HCT116 (cell line): ENCODE measurements at places on chromosomes 16 and 17.
A peak's percentile ranks its signal among the peaks of the same experiment; 100 is the strongest.

DNA sequence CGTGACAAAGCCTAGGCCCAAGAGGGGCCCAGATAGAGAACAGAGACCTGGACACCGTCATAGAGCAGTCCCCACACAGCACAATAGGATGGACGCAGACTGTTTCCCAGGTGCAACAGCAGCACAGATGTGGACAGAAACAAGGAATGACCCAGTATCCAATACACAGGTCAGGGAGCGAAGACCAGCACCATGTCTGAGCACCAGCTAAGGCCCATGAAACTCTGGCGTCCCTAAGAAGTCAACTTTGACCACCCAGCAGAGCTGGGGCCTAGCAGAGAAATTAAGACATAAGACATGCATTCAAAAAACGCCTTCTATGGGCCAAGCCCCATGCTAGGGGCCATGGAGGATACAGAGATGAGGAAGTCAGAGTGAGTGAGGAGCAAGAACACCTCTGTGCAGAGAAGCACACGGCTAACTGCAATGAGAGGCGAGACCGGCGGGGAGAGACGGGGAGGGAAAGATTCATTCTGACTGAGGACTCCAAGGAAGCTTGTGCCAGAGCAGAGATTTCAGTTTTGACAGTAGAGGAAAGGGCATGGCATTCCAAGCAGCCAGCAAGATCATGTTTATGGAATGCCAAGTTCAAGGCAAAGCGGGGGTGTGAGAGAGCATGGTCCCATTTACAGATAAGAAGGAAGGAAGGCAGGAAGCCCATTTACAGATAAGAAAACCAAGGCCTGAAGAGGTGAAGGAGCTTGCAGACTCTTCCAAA, 50.8 kb downstream of the PITPNM3 start:
- no peak for DNase-seq
- H3K27me3 ChIP-seq, result no peaks in the 10 kb centered on the region
- no peak overlapping the region for H3K4me3 ChIP-seq
- no peaks in the 10 kb centered on the region for H3K36me3 ChIP-seq
- H3K4me1 ChIP-seq, result peaks cover 54% of the 10 kb centered on the region

DNA sequence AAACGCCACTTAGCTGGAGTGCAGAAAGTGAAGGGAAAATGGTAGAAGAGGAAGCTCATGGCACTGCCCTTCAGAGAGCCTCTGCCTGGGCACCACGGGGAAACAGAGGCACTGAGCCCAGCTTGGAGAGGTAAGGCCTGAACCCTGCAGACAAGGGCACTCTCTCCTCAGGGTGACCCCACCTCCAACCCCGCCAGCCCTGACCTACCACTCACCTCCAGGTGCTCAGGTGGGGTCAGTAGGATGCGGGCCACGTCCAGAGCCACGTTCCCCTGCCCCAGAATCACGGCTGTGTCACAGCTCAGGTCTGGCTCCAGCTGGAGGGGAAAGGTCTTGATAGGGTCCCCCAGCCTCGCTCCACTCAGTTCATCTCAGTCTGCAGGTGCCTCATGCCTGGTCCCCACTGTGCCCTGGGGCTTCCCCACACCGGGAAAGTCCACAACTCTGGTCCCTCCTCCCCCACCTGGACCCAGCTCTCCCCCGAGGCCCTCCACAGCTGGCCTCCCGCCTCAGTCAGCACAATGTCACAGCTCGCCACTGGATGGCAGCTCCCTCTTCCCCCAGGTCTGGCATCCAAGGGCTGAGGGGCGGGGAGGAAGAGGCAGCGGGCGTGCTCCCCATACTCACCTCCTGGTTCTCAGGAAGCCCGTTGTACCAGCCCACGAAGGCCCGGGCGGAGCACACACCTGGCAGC, 6.0 kb upstream of the GRIN2C start:
- no peaks in the 10 kb centered on the region for H3K27me3 ChIP-seq
- peaks cover 15% of the 10 kb centered on the region; the same call in 1 of the 2 replicates for H3K36me3 ChIP-seq
- H3K4me3 ChIP-seq, result no peak overlapping the region
- H3K4me1 ChIP-seq, result peaks cover 16% of the 10 kb centered on the region; the same call in 1 of the 2 replicates
- peak overlapping the region; percentile 7 for H3K27ac ChIP-seq
- no peak for DNase-seq

GRCh38 chr16:67987460-67988160, 7.3 kb upstream of the DPEP3 start:
- no peak for DNase-seq
- H3K27ac ChIP-seq, result no peak overlapping the region
- no peaks in the 10 kb centered on the region for H3K27me3 ChIP-seq
- H3K4me1 ChIP-seq, result no peaks in the 10 kb centered on the region
- H3K4me3 ChIP-seq, result no peak overlapping the region
- H3K36me3 ChIP-seq, result no peaks in the 10 kb centered on the region

DNA sequence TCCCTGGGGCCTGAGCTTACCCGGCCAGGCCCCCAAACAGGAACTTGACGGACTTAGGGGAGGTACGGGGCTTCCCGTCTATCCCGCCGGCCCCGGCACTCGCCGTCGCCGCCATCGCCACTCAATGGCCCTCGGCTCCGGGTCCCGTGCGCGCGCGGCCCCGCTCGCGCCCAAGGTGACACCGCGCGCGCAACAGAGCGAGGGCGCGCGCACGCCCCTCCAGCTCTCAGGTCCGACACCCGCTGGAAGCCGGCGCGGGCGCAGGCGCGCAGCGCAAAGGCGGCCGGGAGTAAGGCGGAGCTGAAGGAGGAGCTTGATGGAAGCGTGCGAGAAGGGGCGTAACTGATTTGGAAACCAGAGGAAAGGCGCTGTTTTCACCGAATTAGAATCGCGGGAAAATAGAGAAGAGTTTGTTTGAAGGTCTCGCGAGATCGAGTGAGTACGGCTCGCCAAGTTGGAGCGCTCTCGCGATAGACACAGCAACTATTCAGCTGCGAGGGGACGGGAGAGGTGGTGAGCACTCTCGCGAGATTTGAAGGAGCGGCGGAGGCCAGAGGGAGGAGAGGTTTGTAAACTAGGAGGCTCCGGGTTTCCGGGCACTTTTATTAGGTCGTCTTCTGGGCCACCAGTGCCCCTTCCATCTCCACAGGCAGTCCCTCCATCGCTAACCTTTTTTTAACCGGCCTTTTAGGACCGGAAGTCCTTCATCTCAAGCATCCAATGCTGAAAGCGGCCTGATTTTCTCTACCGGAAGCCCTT, at the start of the genes RNF167 and SLC25A11:
RNF167 (plus strand) TSS at position 473 of the 759 bp plus-strand sequence. CDS start 642 bp downstream, outside the sequence.
SLC25A11 (minus strand) TSS at position 251 of the 759 bp plus-strand sequence; CDS start at position 115, 136 bp downstream.
- peaks cover 5% of the 10 kb centered on the region; the same call in 1 of the 2 replicates for H3K36me3 ChIP-seq
- H3K4me1 ChIP-seq, result peaks cover 10% of the 10 kb centered on the region
- DNase-seq, result peak; percentile 100
- no peaks in the 10 kb centered on the region for H3K27me3 ChIP-seq
- peak within 1 kb of the TSS; percentile 86 for H3K4me3 ChIP-seq

GRCh38 chr16:10995565-10995964, 51.2 kb downstream of the CLEC16A start:
- DNase-seq, result no peak
- H3K36me3 ChIP-seq, result 0 out of 2 replicates have a peak, but pooled peaks cover 3% of the 10 kb centered on the region
- H3K27me3 ChIP-seq, result no peaks in the 10 kb centered on the region
- peaks cover 34% of the 10 kb centered on the region for H3K4me1 ChIP-seq

- no peak for DNase-seq
- H3K27me3 ChIP-seq, result no peaks in the 10 kb centered on the region
- no peak overlapping the region for H3K4me3 ChIP-seq
- peaks cover 4% of the 10 kb centered on the region; the same call in 1 of the 2 replicates for H3K4me1 ChIP-seq
Measured at GRCh38 chr17:57556977-57557376, 188.1 kb downstream of the CCDC182 start.

DNA sequence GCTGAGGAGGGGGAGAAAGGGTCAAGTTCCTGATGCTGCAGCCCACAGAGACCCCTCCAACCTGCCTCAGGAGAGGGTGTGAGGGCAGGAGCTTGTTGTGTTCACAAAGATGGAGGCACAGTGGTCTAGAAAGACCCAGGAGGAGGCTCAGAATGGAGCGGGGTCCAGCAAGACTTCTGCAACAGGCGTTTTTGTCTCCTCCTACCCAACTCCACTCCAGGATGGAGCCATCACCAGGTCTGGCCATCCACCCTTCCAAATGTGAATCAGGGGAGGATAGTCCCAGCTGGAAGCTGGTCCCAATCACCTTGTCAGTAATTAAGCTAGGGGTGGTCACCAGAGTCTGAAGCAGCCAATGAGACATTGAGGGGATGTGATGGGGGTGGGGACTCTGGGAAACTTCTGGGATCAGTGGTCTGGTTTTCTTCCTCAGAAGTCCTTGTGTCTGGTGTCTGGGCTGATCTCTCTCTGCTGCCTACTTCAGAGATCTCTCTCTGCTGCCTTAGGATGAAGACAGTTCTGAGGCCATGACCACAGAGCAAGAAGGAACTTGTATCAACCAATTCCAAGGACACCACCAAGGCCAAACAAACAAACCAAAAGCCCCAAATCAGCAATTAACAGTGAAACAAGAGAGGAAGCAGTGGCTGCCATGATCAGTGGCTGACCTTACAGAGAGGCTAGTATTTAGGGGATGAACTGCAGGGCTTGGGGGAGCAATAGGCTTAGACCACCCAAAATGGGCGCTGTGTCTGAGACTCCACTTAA, 14.5 kb downstream of the CD300LB start:
- no peaks in the 10 kb centered on the region for H3K4me1 ChIP-seq
- H3K4me3 ChIP-seq, result no peak overlapping the region
- peaks cover under 1% of the 10 kb centered on the region; the same call in 1 of the 2 replicates for H3K27me3 ChIP-seq
- DNase-seq, result no peak
- no peak overlapping the region for H3K27ac ChIP-seq
- no peaks in the 10 kb centered on the region for H3K36me3 ChIP-seq

- no peak overlapping the region for H3K27ac ChIP-seq
- DNase-seq, result no peak
- no peaks in the 10 kb centered on the region for H3K27me3 ChIP-seq
- no peak overlapping the region for H3K4me3 ChIP-seq
- H3K4me1 ChIP-seq, result no peaks in the 10 kb centered on the region
Measured at GRCh38 chr17:60989846-60990245, 312.2 kb downstream of the BCAS3 start.

DNA sequence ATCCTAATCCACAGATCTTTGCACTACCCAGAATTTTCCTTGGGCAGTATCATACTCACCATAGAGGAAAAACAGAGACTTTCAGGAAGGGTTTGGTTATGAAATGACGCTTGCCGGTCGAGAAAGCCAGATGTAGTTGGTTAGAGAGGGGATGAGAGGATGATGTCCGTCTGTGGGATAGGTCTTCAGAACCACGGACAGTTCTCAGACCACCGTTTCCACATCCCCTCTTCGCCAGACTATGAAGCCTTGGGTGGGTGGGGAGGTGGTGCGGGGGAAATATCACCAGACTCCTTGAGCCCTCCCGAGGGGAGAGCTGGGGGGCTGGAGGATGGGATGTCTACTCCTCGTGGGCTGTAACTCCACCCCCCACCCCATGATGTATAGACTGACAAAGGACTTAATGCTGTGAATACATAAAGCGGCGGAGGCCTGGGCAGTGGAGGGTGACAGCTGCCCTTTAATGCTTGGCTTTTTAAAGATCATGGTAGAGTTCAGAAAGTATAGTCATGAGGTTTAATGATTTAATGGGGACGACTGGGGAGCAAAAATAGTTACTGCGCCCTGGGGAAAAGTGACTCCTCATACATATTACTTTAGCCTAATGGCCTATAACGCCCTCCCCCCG, 96.6 kb downstream of the MRM1 start:
- no peak for DNase-seq
- H3K4me3 ChIP-seq, result no peak overlapping the region
- no peaks in the 10 kb centered on the region for H3K4me1 ChIP-seq
- H3K36me3 ChIP-seq, result no peaks in the 10 kb centered on the region

DNA sequence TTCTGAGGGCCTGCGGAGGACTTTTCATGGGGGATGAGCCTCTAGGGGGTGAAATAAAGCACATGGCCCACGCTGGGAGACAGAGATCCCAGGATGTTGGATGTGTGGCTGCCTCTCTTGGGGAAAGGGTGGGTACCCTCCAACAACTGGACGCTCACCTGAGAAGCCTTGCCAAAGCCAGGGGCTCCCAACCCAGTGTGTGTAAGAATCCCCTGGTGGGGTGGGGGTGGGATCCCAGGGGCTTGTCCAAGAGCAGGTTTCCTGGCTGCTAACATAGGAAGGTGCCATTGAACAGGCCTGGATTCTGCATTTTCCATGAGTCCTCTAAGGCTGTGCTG, 587 bp downstream of the SNX20 start:
- H3K36me3 ChIP-seq, result no peaks in the 10 kb centered on the region
- DNase-seq, result no peak
- no peak overlapping the region for H3K4me3 ChIP-seq
- no peaks in the 10 kb centered on the region for H3K4me1 ChIP-seq

DNA sequence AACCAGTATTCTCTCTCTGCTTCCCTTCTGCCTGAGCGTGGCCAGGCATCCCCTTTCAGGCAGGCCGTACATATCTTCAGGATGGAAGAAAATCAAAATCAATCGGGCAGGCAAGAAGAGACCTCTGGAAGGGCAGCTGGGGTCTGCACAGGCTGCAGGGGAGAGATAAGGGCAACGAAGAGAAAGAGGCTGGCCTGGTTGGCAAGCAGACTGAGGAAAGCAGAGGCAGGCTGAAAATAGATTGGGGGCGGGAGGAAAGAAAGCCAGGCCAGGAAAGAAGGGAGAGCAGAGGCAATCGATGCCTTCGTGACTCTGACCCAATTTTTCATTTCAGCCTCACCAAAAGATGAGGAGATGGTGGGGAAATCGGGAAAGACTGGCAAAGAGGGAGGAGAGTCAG, 18.1 kb downstream of the PIPOX start:
- H3K4me1 ChIP-seq, result no peaks in the 10 kb centered on the region
- H3K36me3 ChIP-seq, result no peaks in the 10 kb centered on the region
- H3K4me3 ChIP-seq, result no peak overlapping the region
- H3K27me3 ChIP-seq, result no peaks in the 10 kb centered on the region
- H3K27ac ChIP-seq, result no peak overlapping the region
- DNase-seq, result no peak
